Amygdala (tissue), 56 donors: ENCODE measurements at places on chromosomes 1 and 21.

GRCh38 chr1:151510020-151510405, 1.2 kb upstream of the CGN start:
- DNase-seq = no peak

GRCh38 chr1:71656902-71657301, 576.1 kb upstream of the ZRANB2 start:
- no peak for DNase-seq

DNA sequence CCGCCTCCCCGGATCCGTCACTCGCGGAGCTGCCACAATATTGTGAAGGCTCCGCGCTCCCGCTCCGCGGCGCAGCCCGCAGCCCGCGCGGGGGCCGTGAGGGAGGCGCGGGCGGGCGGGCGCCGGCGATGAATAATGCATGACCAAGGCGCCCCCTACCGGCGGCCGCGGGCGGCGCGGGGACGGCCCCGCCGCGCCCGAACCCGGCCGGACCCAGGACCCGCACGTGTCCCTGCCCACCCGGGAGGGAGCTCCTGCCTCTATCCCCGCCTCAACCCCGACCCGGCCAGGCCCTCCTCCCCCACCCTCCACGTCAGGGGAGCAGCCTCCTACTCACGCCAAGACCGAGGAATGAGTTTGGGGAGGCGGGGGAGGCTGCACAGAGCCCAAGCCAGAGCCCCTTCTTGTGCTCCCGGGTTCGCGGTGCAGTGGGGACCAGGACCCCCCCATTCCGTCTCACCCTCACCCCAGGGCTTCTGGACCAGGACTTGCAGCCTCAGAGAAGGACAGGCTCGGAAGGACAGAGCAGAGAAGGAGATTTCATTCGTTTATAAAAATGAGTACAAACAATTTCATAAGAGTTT, 70.8 kb upstream of the CASZ1 start:
- DNase-seq = no peak

DNA sequence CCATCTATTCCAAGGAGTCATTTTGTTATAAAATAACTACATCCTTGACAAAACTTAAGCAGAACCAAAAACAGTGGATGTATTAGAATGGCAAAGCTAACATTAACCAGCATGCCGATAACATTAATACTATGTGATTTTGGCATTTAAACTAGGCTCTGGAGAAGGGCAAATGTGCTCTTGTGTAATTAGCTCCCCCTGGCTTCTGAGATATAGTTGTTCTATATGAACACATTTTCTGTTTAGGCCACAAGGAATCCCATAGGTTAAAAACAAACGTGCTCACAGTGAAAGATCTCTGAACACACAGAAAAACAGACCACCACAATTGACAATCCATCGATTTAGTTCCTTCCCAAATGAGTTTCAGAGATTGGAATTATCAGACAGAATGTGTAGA, 57.4 kb upstream of the TARS2 start:
- no peak for DNase-seq

GRCh38 chr1:28281608-28282425, 22.5 kb downstream of the SESN2 start:
- no peak for DNase-seq

DNA sequence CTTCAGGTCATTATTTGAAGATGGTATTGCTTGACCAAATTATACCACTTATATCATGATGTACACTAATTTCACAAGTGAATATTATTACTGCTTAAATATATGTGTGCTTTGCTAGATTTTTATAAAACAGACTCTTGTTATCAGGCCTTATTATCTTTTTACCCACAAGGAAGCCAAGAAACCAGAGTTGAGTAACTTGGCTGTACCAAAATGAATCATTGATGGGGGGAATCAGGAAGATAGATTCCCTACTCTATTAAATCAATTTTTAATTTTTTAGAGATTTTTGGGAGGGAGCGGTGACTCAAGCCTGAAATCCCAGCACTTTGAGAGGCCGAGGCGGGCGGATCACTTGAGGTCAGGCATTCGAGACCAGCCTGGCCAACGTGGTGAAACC, 16.0 kb upstream of the SCCPDH start:
- no peak for DNase-seq

- DNase-seq = no peak
Observed at GRCh38 chr1:28278763-28279162, 19.4 kb downstream of the SESN2 start.

- DNase-seq = no peak
Observed at GRCh38 chr1:202221911-202222909, 28.6 kb downstream of the LGR6 start.

DNA sequence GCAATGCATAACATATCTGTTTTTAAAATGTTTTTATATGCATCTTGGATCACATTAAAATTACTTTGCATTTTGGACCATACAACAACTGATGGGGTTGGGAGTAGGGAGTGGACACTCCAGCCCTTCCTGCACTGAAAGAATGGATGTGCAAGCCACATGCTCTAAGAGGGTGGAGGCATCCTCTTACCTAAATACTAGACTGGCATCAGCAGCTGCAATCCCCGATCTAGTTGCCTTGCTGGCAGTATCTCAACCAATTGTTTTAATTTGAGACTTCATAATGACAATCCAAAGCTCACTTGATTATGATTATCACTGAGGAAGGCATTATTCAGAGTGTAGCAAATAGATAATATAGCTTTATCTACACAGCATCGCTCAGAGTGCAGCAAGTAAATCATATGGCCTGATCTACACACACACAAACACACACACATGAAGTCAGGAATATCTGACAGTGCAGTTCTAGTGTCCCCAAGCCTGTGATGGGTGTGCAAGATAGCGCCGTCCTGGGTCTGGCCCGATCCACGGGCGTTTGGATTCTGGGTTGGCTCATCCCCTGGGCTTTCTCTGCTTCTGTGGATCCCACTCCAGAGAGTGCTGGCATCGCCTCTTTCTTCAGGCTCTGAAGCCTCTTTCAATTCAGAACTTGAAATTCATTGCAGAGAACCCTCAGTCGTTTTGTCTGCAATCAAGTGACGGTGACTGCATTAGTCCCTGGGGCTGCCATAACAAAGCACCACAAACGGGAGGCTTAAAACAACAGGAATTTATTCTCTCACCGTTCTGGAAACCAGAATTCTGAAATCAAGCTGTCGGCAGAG, 181.3 kb downstream of the ETS2 start:
- DNase-seq = no peak

DNA sequence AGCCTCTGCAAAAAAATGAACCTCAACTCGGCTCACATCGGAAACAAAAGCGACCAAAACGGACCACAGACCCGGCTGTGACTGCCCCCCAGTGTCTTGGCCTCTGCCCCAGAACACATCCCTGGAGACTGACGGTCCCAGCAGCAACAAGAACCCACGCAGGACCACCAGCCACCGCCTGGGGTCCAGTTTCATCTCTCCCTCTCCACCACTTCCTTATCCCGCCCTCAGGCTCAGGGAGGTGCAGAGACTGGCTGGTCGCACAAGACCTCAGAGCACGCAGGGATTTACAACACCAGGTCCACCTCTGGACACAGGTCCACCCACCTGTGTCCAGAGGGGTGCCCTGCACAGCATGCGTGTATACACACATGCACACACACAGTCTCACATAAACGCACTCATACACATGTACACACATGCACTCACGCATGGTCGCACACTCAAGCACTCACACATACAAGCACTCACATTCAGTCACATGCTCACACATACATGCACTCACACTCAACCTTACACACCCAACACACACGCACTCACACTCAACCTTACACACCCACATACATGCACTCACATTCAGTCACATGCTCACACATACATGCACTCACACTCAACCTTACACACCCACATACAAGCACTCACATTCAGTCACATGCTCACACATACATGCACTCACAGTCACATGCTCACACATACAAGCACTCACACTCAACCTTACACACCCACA, 18.6 kb upstream of the TMEM52 start:
- no peak for DNase-seq

GRCh38 chr1:109978761-109979488, 5.6 kb upstream of the AHCYL1 start:
- no peak for DNase-seq

DNA sequence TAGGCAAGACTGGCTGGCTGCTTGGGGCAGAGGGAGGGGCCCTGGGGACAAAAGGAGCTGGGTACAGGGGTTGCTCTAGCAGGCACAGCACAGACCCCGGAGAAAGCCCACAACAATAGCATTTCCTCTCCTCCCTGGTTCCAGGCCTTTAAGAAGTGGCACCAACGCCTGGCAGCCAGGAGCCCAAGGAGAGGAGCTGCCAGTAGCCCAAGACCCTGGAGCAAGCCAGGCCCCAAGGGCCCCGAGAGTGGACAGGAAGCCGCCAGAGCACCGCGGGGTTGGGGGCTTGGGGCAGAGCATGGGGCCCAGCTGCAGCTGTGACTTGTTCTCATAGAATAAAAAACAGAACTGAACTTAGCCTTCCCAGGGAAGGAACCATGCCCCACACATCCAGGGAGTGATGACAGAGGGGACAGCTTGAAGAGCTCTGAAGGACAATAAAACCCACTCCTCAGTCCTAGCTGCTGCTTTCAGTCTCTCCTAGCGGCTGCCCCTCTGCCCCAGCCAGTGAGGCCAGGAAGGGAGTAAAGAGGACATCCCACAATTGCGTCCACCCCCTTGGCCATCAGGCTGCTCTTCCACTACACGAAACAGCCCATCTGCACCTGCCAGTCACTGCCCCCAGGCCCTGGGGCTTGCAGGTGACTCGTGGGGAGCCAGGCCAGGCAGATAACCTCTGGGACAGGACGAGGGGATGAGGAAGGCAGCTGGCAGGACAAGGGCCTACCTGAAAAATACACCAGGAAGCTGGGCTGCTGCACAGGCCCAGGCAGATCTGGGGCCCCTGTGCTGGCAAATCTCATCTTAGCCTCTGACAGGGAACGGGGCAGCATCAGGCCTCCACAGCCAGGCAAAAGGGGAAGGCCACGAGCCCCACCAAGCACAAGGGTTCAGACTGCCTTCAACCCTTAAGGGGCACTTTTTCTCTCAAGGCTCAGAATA, 16.4 kb downstream of the MTHFR start:
- DNase-seq = no peak

- no peak for DNase-seq
Observed at GRCh38 chr1:74395571-74395970, 116.8 kb downstream of the LRRC53 start.

DNA sequence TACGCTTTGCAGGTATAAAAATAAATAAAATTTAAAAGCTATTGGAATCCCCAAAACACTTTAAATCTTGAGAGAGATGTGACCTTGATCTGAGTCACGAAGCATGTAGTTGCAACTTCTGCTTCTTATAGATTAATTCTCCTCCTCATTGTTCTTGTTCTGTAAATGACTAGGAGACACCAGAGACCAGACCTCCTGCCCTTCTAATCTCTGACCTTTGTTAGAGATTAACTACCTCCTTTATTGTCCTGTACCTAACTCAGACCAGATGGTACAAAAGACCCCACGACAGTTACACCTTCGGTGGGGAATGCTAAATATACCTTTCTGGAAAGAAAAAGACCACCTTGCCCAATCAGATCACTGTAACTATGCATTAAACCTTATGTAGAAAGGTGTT, 76.9 kb upstream of the NEK2 start:
- no peak for DNase-seq

DNA sequence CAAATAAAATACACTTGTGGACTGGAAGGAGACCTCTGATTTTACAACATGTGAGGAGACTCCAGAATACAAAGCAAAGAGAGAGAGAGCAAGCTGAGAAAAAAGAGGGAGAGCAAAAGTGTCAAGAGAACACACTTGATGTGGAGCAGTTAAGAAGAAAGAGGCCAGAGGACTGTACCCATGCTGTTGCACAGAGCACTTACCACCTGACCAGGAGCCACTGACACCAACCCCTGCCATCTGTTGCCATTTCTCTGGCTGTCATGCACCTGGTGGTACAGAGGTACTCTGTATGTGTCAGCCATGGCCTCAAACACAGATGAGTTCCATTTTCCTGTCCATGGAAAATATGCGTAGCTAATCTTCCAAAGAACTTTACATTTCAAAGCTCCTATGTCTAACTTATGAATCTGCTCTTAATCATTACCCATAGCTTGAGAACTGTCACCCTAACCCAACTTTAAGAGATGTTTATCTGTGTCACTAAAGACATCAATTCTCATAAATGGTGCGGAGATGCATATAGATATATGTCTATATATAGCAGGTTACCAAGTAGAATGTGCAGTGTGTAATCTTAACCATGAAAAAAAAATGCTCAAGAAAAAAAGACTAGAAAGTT, 32.8 kb upstream of the ABCD3 start:
- no peak for DNase-seq

GRCh38 chr1:109361069-109361468, 36.6 kb downstream of the SORT1 start:
- no peak for DNase-seq

- DNase-seq = no peak
Observed at GRCh38 chr1:34984435-34984792, 733 bp downstream of the TMEM35B start.

DNA sequence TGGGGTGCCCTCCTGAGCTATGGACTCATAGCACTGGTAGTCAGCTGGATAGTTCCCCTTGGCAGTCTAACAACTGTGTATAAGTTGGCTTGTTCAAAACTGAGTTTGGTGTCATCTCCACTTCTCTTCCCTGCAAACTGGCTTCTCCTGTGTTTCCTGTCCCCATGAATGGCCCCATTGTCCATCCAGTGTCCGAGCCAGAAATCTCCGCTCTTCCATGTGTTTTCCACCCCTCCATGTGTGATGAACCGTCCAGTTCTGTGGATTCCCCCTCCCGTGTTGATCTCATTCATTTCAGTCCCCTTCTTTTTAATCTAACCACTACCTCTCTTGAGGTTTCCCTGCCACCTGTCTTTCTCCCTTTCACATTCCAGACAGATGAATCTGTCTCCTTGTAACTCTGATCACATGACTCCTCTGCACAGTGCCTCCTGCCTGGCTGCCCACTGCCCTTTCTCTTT, 195.7 kb downstream of the ROR1 start:
- DNase-seq = no peak

- no peak for DNase-seq
Observed at GRCh38 chr1:53074313-53075154, 12.5 kb downstream of the PODN start.

DNA sequence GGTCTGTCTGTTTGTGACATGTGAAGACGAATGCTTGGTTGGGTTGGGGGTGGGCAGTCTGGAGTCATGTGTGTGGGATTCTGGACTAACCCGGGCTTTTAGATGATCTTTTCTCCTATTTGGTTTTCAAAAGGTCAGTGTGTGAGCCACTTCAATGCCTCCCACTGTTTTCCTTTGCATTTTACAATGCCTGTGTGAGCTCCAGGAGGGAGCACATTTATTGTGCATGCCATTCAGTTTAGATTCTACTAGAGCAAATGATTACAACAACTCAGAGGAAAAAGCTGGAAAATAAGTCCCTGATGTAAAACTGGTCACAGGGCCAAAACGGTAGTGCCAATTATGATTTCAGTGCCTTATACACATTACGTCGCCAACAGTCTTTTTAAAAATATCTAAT, 90.9 kb downstream of the LYPLAL1 start:
- DNase-seq = no peak

GRCh38 chr1:39103328-39104157, 77.4 kb downstream of the NDUFS5 start:
- DNase-seq = no peak

DNA sequence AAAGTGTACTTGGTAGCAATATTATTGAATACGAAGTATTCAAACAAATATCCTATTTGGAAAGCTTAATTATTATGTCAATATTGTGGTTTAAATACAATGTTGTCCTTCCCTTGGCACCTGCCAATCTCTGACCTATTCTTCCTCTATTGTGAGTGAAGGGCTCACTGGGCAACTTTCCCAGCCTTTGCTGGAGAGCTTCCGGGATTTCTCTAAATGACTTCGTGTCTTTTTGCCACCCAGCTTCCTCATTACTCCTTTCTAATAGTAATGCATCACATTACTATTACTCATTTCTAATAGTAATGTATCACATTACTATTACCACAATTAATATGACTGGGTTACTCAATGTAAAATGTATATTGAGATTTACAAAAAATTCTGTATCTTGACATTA, 880.6 kb downstream of the BRINP3 start:
- no peak for DNase-seq
